HAP-1 (cell line): ENCODE measurements at places on chromosomes 4 and X.

DNA sequence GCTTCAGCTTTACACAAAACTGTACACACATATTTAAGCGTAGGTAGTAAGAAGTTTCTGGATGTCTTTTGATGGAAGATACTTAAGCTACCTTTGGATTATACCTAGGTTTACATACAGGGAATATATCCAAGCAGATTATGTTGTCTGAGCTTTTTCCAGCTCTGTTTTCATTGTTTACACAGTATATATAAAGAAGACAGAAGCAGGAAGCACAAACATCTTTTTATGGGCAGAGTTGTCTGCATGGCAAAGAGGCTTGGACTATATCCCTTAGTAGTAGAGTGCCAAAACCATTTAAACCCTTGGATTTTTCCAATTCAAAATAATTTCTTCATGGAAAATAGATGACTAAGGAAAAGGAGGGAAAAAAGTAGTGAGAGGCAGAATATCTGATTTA is 329.4 kb upstream of the AGA start:
- DNase-seq: no peak

DNA sequence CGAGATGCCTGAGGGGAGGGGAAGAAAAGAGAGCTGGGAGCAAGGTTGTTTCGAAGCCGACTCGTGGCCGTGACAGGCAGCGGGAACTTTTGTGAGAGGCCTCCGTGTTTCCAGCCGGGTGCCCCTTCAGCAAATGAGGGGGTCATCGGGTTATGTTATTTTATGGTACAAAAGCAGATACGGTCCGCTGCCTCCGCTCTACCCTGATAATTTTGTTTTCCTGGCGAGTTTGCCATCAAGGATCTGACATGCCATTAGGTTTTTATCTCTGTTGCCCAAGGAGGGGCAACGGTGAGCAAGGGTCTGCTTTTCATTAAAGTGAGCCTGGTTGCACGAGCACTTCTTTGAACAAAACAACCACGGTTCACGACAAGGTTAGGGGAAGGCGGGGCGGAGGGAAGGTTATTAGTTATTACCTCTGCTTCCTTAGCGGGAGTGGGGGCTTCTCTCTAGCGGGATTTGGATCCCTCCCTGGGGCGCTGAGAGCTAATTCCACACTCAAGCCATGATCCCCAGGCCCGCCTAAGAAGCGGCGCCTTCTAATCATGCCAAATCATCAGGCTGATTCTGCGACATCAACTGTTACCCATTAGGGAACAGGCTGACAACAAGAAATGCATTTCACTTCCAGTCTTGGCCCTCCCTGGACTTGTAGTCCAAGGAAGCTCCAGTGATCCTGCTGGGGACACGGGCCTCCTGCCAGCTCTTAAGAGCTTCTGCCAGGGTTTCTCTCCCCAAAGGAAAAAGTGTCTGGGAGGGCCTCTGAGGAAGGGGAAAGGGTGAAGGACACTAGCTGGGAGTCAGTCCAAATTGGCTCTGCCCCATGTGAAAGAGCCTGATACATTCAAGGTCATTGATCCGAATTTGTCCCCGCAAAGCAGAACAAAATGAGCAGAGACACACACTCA is 617.7 kb downstream of the MID1IP1 start:
- no peak for DNase-seq

DNA sequence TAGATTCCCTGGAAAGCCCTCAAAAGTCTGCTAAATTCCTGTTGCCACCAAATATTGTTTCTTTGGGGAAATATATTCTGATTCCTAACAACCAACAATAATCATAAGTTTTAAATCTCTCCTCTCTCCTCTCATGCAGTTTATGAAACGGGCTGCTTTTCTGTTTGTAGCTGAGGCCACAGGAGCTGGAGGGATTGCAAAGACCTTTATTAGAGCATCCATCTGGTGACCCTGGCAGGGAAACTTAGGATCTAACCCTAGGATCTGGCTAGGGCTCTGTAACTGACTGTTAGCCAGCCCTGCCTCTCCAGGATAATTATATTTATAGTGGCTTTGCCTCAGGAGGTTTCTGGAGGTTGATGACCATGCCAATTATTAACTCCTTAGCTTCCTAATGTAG is 56.9 kb downstream of the SMAD1 start:
- DNase-seq: no peak

DNA sequence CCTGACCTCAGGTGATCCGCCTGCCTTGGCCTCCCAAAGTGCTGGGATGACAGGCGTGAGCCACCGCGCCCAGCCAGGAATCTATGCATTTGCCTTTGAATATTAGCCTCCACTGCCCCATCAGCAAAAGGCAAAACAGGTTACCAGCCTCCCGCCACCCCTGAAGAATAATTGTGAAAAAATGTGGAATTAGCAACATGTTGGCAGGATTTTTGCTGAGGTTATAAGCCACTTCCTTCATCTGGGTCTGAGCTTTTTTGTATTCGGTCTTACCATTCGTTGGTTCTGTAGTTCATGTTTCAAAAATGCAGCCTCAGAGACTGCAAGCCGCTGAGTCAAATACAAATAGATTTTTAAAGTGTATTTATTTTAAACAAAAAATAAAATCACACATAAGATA is 44.2 kb upstream of the SHOX start:
- no peak for DNase-seq
